Activated effector memory CD4-positive, alpha-beta T cell treated with anti-CD3 and anti-CD28 coated beads, Interleukin-2, amount 50 U/mL, for 16 hours (primary cell): ENCODE measurements at places on chromosomes 5 and 9.

GRCh38 chr5:133467826-133468463 is 144.4 kb downstream of the FSTL4 start:
- DNase-seq, result no peak

GRCh38 chr5:52880541-52880940 is 92.8 kb downstream of the ITGA1 start:
- no peak for DNase-seq

- no peak for DNase-seq
Observed at GRCh38 chr9:124858330-124859046, 3.3 kb downstream of the RPL35 start.

GRCh38 chr5:104178829-104179456 is 616.4 kb upstream of the NUDT12 start:
- no peak for DNase-seq

- no peak for DNase-seq
Observed at GRCh38 chr5:116872986-116873385, 298.4 kb upstream of the SEMA6A start.

DNA sequence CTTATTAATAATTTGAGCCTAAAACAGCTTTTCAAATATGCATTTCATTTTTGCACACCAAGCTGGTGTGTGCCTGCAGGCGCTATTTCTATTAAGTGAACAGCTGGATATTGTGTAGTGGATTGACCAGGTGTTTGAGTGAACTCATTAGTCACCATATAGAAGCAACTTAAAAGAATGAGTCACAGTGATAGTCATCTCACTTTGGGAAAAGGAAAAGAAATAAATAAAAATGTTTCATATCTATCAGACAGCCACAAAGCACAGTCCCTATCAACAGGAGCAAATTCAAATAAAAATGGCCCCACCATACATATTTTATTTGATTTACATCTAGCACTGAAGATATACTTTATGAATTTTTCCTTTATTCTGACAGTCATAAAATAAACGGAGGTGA is 456.5 kb upstream of the CDH9 start:
- no peak for DNase-seq

- no peak for DNase-seq
Observed at GRCh38 chr5:34718516-34718915, 62.4 kb downstream of the RAI14 start.

- no peak for DNase-seq
Observed at GRCh38 chr5:44389823-44390143, 563 bp upstream of the FGF10 start.

- peak; percentile 80 for DNase-seq
Observed at GRCh38 chr5:157511651-157512644, 51.9 kb downstream of the NIPAL4 start.

DNA sequence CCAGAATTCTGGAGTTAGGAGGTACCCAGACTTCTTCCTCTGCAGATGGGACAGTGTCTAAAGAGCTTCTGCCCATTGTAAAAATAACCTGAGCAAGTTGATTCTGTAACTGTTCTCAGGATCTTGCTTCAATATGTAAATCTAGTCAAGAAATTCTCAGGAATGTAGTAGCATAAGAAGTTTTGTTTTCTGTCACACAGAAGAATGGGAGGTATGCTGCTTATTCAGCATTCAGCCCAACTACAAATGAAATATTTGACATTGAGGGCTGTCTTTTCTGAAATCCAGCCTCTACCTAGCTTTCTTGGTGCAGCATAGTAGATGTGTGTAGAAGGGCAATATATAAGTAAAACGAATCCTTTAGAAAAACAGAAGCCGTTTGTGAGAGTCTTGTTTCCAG is 13.8 kb downstream of the MACIR start:
- no peak for DNase-seq

- DNase-seq, result no peak
Observed at GRCh38 chr5:78519198-78519941, 129.2 kb downstream of the LHFPL2 start.

GRCh38 chr9:68749579-68750159 is 44.6 kb downstream of the PIP5K1B start:
- no peak for DNase-seq

GRCh38 chr9:117073539-117074341 is 341.1 kb downstream of the ASTN2 start:
- DNase-seq, result no peak

GRCh38 chr9:37060833-37061232 is 26.8 kb upstream of the PAX5 start:
- no peak for DNase-seq
